ENCODE measurements at places on chromosomes 6 and 20.
A peak's percentile ranks its signal among the peaks of the same experiment; 100 is the strongest.

DNA sequence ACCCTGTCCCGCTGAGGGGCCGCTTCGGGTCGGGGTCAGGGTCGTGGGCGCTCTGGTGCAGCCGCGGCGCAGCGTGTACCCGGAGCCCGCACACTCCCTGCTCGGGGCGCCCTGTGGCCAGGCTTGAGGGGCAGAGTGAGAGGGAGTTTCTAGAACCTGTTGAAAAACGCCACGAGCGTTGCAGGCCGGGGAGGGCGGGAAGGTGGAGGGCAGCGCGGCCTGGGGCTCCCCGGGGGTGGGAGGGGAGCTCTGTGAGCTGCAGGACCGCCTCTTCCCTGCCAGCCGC is 539 bp upstream of the BHLHE23 start:
- DNase-seq, result no peak

DNA sequence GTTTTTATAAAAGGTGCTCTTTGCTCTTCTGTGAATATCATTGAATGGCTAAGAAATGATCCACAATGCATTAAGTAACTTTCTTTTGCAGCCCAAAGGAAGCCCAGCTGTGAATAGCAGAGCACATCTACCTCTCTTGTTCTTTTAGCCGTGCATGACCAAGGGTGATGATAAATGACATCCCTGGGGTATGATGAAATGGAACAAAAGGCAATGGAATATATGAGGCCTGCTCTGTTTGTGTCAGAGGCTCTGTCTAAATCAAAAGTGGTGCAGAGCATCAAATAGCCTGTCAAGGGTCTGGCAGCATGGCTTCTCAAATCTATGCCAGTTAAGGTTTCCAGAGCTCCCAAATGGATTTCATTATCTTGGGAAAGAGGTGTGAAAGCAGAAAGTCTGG is 362.6 kb upstream of the RNF217 start:
- DNase-seq, result no peak

GRCh38 chr20:57450419-57450818 is 59.2 kb downstream of the RBM38 start:
- DNase-seq, result no peak

DNA sequence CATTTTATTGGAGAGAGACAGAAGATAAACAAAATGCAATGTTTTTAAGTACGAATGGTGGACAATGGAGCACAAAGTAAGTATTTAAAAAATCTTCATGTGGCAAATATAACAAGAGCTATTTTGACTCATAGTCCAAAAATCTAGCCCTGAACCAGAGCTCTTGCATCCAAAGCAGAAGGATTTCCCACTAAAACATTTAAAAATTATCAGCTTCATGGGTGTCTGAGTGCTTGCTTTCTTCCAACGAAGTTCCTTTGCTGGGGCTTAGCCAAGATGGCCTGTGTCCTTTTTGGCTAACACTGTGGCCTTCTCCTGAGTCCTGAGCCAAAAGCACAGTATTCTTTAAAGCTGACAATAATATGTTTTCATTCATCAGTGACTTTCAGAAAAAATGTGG is 161.7 kb downstream of the RIMS1 start:
- no peak for DNase-seq

DNA sequence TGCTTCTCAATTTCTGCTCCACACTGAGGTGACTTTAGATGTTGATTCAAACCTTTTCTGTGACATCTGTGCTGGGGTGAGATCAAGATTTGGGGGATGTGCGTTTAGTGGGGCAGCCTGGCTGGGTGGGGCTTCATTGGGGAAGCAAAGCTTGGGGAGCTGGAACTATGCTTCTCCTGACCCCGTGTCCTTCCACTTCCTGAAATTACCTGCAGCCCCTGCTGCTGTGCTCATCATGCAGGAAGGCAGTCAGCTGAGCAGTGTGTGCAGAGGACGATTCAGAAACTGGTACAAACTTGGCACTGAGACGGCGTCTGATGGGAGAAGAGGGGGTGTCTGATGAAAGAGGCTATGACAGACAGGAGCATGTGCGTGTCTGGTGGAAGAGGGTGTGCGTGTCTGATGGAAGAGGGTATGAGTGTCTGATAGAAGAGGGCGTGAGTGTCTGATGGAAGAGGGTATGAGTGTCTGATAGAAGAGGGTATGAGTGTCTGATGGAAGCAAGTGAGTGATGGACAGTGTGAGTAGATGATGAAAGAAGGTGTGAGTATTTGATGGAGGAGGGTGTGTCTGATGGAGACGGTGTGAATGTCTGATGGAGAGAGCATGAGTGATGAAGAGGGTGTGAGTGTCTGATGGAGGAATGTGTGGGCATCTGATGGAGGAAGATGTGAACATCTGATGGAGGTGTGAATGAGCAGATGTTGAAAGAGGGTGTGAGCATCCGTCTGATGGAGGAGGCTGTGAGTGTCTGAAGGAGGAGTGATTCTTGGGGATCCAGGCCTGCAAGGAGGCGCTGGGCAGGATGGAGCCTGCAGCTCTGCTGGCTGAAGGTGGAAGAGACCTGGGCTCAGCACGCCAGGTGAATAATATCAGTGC is 103.4 kb downstream of the SYCP2 start:
- no peak for DNase-seq

DNA sequence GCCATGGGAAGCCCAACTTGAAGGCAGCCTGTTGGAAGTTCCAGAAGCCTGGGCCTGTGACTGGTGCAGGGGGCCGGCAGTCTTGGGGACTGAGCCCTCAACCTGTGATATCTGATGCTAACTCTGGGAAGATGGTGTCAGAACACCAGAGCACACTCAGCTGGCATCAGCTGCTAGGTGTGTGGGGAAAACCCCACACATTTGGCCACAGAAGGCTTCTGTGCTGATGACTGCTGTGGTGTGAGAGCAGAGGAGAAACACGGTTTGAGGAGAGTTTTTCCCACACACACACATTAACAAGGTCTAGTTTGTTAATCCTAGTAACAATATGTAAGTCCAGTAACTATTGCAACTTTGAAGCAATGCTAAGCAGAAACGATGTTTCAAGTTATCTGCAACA is 78.0 kb downstream of the PSMB1 start:
- no peak for DNase-seq

- DNase-seq, result no peak
Measured at GRCh38 chr6:41503827-41504465, 42.2 kb upstream of the FOXP4 start.

DNA sequence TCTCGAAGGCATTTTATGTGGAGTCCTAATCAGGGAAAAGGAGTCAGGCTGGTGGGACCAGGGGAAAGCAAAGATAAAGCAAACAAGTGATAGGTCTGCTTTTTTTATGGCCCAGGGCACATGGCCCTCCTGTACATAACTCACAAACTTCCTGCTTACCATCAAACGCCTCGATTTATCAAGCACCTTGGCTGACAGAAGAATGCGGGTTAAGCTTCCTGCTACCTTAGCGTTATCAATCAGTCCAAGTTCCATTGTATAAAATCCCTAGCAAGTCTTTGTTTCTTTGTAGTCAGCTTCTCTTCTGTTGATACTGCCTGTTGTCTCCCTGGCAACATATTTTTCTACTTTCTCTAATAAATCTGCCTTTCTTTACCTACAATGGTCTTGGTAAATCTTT is 4.1 kb upstream of the TRIM27 start:
- no peak for DNase-seq

DNA sequence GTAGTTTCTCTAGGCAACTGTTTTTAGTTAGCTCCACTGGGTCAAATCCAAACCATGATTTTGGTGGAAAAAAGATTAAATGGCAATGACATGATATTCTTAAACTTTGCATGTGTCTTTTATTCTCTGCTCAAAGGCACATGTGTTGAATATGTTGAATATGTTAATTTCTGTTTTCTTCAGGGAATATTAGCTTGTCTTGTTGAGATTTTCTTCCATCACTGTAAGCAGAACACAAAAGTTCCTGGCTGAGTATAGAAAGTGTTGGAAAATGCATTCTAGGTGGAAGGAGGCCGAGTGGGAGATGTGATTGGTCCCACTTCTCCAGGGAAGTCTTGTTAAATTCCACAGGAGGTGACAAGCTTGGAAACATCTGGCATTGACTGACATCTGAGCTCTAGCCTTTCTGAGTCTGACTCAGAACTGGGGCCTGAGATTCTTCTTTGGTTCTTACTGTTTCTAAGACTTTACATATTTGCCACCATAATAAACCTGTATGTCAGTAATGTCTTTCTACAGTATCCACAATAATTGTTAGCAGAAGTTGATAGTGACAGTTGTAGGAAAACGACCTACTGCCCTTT is 81.1 kb downstream of the LAMA4 start:
- DNase-seq, result no peak

- no peak for DNase-seq
Measured at GRCh38 chr6:30167101-30167500, 3.8 kb downstream of the TRIM15 start.

DNA sequence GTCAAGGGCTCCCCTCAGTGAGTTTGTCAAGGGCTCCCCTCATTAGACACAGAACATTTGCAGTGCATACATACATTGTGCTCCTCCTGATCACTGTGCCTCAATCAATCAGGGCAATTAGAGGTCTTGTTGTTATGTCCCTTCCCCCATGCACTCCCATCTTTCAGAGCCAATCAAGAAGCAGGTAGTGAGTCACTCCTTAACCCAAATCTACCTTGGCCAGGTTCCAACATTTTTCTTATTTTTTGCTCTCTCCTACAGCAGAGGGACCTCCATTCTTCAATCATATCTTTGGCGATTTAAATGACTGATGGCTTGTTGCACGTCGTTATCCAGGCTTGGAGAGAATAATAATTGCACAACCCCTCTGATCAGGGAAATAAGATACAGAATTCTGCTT is 409.9 kb upstream of the SPTLC3 start:
- no peak for DNase-seq

DNA sequence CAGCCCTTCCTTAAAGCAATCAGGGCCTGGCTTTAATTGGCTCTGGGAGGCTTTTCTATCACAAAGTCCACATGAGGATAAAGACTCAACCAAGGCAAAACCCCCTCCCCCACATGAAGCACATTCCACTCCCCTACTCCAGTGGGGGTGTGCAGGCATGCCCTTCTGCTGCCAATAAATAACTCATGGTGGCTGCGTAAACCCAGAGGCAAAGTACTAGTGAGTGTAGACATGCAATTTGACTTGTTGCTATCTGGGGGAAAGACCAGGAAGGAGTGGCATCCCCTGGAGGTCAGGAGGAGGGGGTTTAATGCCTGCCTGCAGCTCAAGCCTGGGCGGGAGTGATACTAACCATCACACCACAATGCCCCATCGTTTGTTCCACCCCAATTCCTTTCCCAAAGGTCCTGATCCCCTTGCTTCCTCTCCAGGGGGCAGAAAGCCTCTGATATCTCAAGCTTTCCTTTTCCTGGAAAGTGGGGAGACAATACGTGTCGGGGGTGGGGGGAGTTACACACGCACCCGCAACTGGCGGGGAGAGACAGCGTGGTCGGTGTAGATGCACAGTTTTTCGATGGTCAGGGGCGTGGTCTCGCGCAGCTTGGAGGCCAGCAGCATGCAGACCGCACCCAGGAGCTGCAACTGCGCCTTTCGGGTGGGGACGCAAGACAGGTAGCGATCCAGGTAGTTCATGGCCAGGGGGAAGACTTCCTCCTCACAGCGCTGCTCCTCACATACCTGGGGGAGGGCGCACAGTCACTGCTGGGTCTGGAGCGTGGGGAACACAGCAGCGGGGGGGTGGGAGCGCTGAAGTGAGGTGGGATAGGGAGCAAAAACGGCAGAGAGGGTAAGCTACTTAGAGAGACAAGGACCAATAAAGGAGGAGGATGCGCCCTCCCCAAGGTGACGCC is 1.5 kb downstream of the CCND3 start:
- DNase-seq, result no peak

DNA sequence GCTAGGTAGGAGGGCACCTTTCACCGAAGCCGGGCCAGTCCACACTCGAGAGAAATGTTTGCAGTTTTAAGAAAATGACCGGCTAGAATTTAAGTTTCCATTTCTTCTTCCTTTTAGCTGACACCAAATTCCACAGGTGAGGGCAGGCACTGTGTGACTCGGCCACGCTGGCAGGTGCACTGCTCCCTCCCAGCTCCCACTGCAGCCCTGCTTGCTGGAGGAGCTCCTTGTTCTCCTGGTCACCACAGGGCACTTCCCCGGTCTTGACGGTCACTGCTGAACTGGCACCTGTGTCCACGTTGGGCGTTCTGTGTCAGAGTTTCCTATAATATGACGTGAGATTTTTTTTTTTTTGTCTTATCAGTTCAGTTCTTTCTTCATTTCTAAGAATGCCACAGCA is 3.6 kb upstream of the KIF25 start:
- no peak for DNase-seq

GRCh38 chr6:21826023-21826422 is 232.5 kb downstream of the SOX4 start:
- DNase-seq, result no peak

- DNase-seq, result no peak
Measured at GRCh38 chr20:23099791-23100719, 13.9 kb upstream of the CD93 start.

GRCh38 chr6:100271625-100272024 is 193.1 kb downstream of the SIM1 start:
- no peak for DNase-seq

DNA sequence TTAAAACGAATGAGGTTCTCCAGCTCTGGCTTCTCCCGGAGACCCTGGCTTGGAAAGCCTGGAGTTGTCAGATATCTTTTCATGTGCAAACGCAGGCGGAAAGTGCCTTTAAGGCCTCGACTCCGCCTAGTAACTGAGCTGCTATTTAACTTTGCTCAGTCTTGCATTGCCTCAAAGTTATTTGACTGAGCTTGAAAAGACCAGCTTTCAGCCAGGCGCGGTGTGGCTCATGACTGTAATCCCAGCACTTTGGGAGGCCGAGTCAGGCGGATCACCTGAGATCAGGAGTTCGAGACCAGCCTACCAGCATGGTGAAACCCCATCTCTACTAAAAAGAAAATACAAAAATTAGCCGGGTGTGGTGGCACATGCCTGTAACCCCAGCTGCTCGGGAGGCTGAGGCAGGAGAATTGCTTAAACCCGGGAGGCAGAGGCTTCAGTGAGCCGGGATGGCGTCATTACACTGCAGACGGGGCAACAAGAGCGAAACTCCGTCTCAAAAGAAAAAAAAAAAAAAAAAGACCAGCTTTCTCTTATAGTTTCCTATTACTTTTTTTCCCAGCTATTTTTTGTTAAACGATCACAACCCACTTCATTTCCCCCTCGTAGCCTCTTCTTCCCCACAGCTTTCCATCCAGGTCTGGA is 1.9 kb downstream of the GCNT2 start:
- DNase-seq, result no peak

DNA sequence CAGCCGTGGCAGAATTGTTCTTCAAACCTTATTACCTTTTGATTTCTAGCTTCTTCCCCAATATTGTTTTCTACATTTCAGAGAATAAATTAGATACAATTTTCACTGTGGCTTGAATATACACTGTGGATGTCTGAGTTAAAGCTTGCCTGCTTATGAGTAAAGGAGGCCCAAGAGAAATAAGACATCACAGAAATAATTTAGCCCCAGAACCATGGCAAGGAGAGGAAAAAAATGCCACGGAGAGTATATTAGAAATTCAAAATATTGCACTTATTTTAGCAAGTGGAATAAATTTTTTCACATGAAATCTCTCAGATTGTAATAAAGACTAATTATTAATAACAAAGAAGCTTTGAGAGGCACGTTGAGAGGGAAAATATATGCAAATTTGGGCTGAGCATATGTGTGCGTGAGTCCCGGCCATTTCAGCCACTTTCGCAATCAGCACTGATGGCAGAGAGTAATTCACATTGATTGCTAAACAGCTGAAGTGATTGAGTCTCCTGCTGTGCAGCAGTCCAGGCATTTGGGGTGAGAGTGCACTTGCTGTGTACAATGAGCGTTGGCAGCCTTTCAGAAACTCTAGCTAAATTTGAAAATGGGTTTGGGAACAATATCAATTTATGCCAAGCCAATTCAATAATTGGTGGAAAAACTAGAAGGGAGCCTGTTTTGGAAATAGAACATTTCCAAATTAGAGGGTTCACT is 596.0 kb downstream of the EPM2A start:
- DNase-seq, result peak; percentile 34

All from AG09319 (cell line).